Transverse colon (tissue), 4 donors: ENCODE measurements at places on chromosomes 16 and 17. TPM values are rescaled to one million over a fixed set of nuclear protein-coding genes. Genes with fewer than 3 reads are reported as not detected.
A peak's percentile ranks its signal among the peaks of the same experiment; 100 is the strongest.

DNA sequence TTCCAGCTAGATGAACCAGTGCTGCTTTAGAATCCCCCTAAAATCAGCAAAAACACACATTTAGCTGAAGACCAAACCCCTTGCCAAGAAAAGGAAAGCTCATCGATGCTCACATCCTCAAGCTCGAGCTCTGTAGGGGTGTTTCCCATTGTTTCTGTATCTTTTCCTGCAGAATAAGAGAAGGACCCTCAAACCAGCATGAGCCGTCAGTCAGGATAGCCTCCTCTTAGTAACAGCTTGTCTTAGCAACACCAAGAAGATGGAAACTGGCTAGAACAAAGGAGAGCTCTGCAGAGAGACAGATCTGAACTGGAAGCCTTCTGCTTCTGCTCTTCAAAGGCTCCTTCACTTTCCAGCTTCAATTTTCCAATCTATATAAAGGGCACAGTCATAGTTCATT, 32.0 kb downstream of the VAT1L start:
- DNase-seq = no peak

GRCh38 chr16:81804134-81804610, 25.1 kb downstream of the PLCG2 start:
- DNase-seq = no peak

GRCh38 chr17:79027925-79028491, 4.0 kb downstream of the C1QTNF1 start:
- no peak for DNase-seq

- no peak for DNase-seq
Observed at GRCh38 chr17:75059369-75060345, 12.6 kb downstream of the KCTD2 start.

GRCh38 chr16:88691924-88692560, 5.7 kb upstream of the SNAI3 start:
- peak; percentile 63 for DNase-seq

Gene PPY
- not detected for total RNA-seq
